Stimulated activated CD4-positive, alpha-beta T cell treated with anti-CD3 and anti-CD28 coated beads, Interleukin-12 subunit alpha, Interleukin-12 subunit beta, amount 100 ng/mL, for 4 hours (primary cell): ENCODE measurements at places on chromosomes 2 and 18.

- DNase-seq, result no peak
Measured at GRCh38 chr2:167491788-167492187, 603.5 kb downstream of the XIRP2 start.

DNA sequence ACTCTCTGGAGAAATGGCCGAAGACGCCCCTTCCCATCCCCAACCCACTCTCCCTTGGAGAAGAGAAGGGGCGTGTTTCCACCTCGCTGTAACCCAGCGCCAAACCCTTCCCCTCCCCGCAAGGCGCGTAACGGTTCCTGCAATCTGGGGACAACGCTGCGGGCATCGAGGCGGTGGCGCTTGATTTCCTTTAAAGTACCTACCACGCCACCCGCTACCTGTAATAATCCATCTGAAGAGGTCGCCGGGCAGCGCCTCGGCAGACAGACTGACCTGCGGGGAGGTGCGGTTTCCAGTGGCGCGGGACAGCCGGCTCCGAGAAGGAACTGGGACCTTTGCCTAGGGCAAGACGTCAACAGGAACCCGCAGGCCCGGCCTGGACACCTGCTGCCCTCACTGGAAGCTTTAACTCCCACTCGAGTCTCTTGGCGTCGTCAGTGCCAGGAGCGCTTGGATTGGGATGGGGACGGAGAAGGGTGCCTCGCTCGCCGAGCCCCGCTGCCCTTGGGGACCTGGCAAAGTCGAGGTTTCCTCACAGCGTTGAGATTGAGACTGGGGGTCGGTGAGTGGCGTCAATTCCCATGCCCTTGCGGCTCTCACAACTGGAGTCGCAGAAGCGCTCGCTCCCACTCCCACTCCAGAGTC, at the start of gene CYP1B1:
Gene CYP1B1 (minus strand): TSS at position 645 of the 645 bp plus-strand sequence. CDS start 763 bp downstream, outside the sequence.
- no peak for DNase-seq

- peak; percentile 34 for DNase-seq
Measured at GRCh38 chr2:70767699-70768589, at the start of gene ADD2. Gene ADD2, minus strand, starts transcription at chr2:70768200. Its CDS starts 61,792 bp downstream, at chr2:70706408.

DNA sequence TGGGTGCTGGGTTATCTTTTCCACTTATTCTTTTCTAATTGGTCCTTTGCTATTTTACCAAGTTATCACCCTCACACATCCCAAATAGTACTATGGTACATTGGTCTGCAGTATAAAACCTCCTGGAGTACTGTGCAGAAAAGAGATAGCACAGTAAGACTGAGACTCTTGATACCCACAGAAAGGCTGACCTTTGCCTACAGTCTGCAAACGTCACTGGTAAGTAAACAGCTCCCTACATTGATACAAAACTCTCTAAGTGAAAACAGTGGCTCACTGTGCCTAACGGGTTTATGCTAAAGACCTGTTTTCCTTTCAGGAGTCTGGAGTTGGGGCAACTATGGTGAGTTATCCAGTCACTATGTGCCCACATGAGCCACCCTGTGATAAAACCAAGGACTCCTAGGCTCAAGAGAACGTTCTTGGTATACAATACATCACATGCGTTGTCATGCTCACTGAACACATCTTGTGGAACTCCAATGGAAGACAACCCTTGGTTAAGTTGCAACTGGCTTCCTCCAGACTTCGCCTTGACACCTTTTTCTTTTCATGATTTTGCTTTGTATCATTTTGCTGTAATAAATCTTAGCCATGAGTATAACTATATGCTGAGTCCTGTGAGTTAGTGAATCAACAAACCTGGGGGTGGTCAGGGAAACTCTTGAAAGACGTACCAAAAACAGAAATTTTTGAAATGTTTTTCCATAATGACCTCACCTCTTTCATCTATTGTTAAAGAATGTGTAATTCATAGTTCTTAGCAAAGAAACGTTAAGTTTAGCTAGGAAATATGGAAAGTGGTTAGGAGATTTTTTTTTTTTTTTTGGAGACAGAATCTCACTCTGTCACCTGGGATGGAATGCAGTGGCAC, 104.9 kb downstream of the C2orf74 start:
- DNase-seq, result no peak

DNA sequence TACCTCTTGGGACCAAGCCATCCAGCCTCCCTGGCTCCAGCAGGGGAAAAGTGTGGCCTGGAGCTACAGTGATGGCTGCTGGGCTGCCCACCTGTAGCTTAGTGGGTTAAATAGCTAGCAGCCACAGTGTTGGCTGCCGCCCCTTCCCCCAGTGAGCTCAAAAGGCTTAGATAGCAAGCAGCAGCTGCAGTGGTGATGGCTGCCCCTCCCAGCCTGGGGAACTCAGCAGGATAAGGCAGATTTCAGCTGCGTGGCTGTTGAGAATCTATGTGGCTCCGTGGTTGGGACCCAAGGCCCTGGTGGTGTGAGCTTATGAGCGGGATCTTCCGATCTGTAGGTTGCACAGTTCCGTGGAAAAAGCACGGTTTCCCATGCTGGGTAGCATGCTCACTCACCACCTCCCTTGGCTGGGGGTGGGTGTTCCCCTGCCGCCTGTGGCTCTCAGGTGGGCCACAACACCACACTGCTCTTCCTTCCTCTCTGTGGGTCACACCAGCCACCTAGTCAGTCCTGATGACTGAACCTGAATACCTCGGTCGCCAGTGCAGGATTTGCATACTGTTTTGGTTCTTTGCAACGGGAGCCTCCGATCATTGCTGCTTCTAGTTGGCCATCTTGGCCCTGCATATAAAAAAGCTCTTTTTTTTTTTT, 946.5 kb upstream of the FAM98A start:
- DNase-seq, result no peak

GRCh38 chr2:234847364-234847635, 104.5 kb upstream of the SH3BP4 start:
- DNase-seq, result no peak

GRCh38 chr2:229952256-229952835, 30.0 kb downstream of the FBXO36 start:
- no peak for DNase-seq
